CD4-positive, alpha-beta T cell treated with Interleukin-4 for 4 hours (primary cell): ENCODE measurements at places on chromosomes 2 and 18.

GRCh38 chr2:23988371-23988770 lies 21.5 kb upstream of the MFSD2B start:
- DNase-seq, result peak; percentile 25

GRCh38 chr2:224410946-224411561 lies 9.1 kb upstream of the FAM124B start:
- DNase-seq, result no peak

- no peak for DNase-seq
These were observed 35.4 kb downstream of the MRPL35 start for GRCh38 chr2:86234563-86235131.

DNA sequence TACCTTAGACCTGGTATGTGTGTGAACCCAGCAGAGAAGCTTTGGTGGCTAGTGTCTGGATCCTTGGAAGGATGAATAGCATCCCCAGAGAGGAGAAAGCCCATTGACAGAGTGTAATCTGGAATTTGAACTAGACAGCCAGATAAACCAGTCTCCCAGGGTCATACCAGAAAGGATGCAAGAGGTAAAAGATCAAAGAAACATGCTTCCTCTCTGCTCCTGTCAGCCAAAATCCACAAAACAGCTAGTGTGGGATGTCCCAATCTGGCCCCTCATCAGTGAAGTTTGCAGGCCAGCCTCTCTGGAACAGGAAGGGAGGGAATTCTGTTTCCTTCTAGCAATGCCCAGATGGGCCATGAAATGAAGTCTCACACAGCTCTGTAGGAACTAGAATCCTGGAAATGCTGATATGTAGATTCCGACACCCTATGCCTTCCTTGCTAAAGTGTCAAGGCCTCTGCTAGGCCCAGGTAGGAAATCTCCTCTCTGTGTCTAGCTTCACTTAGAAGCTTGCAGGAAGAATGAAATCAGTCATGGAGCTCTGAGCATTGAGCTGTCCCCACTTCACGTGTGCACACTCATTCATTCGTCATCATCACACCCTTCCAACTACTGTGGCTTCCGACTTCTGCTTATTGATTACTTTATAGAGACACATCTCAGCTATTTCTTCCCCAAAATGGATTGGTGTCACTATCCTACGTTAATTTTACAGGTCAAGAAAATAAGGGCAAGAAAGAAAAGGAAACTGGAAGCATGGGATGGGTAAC lies 38.0 kb downstream of the EVA1A start:
- DNase-seq, result no peak

GRCh38 chr18:75227535-75228296 lies 17.1 kb downstream of the TSHZ1 start:
- DNase-seq, result no peak

GRCh38 chr2:206266130-206267125 lies 8.0 kb upstream of the ZDBF2 start:
- DNase-seq, result no peak

DNA sequence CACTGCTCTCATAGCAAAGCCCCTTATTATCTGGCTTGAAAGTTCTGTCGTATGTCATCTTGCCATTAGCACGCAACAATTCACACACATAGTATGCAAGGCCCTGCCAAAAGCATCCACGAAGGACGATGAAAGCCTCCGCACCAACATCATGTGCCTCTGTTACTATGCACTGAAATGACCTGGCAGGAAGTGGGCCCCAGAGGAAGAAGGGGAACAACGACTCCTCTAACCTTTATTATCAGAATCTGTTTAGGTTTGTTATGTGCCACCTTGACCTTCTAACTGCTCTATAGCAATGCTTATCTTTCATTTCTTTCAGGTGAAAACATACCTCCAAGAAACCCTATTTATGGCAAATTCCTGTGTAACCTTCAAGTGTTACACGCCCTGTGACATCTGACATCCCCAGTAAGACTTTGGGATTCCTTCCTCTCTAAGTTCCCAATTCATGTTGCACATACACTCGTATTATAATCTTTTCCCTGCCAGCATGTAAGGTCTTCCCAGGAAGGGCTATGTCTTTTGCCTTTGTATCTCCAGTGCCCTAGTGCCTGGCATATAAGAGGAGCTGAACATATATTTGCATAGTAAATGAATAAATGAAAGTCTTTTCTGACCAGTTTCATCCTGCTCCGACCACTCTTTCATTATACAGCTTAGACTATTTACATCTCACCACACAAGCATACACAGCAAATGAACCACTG lies 7.0 kb upstream of the NDUFV2 start:
- peak; percentile 67 for DNase-seq

DNA sequence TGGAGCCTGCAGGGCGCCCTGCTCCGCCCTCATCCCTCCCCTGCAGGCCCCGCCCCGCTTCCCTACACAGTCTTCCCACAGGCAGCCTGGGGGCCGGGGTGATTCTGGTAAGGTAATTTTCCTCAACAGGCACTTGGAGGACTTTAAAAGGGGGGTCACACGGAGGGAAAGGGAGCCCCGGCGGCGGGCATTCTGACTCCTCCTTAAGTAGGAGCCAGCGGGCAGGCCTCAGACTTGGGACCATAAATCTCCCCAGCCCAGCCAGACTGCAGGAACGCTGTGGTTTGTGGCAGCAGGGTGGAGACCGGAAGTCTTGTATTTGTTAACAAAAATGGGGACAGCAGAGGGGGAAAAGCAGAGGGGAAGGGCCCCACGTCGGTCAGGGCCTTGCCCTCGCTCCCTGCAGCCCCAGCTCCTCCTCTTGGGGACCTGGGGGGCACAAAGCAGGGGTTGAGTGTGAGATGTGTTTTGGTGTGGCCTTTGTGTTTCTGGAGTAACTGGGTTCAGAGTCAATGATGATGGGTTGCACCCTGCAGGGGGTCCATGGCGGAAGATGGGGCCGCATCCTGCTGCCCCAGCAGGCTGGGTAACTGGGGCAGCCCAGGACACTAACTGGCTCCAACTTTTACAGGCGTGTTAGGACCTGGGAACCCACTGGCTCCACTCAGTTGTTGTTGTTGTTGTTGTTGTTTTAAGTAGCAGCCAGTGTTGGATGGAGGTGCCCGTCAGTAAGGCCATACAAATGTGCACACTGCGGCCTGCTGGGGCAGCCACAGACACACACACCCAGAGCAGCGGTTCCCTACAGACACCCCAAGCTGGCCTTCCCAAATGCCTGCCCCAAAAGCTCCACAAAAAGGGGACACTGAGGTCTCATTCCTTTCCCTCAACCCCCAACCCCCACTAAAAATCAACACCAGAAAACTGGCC lies 27.7 kb downstream of the SMAD7 start:
- DNase-seq, result peak; percentile 31

GRCh38 chr18:5309888-5310470 lies 14.5 kb upstream of the ZBTB14 start:
- peak; percentile 58 for DNase-seq

GRCh38 chr2:96336873-96337272 lies 1.3 kb downstream of the NCAPH start:
- no peak for DNase-seq

DNA sequence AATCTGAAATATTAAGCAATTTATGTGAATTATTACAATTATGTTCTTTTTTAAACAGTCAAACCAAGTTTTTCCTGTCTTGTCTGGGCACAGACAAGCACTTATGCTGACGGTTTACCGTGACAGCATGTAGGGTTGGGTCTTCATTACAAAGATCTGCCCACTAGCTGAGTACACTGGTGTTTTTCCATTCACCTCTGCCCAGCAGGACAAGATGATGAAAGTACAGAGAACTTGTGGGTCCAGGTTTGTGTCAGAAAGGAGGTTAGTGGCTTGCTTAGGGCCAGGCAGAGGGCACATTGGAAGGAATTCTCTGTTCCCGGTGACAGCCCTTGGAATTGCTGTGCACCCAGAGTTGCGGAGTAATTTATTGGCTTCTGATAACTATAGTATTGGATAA lies 14.0 kb downstream of the NABP1 start:
- no peak for DNase-seq

DNA sequence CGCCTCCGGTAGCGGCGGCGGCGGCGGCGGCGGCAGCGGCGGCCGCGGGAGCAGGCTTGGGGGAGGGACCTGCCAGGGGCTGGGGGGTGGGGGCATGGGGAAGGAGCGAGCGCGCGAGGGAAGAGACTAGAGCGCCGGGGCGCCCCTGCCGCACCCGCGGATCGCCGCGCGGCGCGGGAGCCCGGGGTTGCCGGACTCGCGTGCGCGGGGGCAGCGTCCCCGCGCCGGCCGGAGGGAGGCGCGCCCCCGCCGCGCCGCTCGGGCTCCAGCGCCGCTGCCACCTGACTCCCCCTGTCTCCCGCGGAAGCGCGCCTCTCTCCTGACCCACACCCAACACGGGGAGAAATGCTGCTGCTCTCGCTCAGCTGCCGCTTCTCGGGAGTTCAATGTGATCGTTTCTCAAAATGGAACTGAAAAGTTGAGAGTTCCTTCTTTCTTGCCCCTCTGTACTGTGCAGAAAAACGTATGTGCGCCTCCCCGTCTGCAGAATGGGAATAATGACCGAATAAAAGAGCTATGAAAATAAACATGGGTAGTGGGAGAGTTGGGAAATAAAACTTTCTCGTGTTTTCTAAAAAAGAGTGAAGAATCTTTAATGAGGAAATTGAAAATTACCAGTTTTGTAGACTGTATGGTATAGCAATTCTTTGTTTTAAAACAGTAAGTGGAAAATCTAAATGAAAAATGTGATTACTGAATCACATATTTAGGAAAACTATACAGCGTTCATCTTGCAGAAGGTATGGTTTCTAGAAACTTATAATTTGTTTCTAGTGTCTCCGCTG lies 455 bp upstream of the TLK1 start:
- peak; percentile 80 for DNase-seq

DNA sequence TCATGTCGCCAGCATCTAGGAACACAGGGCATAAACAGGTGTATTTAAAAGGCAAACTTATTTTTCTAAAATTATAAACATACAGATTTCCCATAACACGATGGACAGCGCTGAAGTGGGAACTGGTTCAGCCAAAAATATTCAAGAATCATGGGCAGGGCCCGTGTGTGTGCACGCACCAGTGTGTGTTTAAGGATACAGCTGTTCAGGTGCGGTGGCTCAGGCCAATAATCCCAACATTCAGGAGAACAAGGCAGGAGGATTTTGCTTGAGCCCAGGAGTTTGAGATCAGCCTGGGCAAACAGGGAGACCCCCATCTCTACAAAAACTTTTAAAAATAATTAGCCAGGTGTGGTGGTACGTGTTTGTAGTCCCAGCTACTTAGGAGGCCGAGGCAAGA lies 288.6 kb upstream of the HDAC4 start:
- no peak for DNase-seq

DNA sequence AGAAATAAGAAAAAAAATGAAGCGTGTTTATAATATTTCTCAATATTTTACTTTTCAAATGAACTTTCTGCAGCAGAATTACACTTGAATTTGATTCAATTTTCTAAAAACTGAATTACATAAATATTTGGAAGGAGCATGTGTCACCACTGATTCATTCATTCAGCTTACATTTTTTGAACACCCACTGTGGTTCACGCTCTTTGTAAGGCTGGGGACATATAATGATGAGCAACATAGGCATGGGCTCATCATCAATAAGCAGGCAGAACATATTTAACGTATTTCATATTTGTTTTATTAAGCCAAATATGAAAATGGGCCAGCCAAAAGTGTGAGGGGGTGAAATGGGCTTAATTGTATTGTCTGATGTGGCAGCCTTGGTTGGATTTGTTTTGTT lies 209.1 kb downstream of the CTNNA2 start:
- no peak for DNase-seq

- DNase-seq, result no peak
These were observed 87.0 kb downstream of the CERS6 start for GRCh38 chr2:168543037-168543436.

GRCh38 chr2:3246406-3246805 lies 131.2 kb downstream of the EIPR1 start:
- DNase-seq, result no peak

DNA sequence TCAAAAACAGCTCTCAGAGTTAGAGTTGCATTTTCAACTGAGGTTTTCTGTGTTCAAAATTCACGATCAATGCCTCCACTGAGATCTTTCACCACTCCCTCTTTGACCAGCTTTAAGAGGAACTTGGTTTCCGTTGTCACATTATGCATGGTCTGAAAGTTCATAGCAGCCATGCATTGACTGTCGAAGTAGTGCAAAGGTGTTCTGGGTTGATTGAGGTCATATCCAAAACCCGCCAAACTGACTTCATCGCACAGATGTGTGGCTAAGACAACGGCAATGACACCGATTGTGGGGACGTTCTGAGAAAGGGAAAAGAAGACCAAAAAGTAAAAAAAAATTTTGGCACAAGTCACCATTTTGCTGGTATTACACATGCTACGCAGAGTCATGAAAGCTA lies 48.7 kb downstream of the ST3GAL5 start:
- DNase-seq, result no peak

- DNase-seq, result no peak
These were observed 170.6 kb downstream of the DNAH6 start for GRCh38 chr2:84686783-84687476.

DNA sequence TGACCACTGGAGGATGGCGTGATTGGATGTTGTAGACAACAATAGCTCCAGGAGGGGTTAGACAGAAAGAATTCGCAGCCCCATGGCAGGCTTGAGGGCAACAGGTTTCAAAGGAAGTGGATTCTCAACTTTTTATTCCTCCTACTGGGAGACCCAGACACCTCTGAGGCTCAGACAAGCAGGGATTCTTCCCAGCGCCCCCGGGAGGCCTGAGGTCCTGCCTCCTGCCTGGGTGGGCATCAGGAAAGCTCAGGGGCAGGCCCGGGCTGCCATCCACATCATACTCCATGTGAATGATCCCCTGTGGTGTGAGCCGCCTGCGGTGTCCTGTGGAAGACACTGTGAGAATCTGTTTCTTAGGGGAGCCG lies 203.5 kb downstream of the CYP26B1 start:
- no peak for DNase-seq

GRCh38 chr2:48283586-48284269 lies 246.2 kb upstream of the STON1 start:
- no peak for DNase-seq

DNA sequence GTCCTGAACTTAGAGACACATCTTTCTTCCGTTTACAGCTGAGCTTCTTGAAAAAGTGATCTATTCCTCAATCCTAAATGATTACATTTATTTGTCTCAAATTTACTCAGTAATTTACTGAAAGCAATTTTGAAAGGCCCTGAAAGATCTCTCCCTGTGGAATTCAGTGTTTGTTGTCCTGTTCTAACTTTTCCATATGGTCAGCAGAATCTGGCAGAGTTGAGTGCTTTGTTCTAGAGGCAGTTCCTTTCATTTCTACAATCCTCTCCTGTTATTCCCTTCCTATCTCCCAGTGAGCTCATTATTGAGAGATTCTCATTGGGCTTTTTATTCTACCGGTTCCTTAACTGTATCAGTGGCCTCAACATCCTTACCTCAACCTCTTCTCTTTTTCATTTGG lies 36.5 kb upstream of the REG3G start:
- DNase-seq, result no peak

DNA sequence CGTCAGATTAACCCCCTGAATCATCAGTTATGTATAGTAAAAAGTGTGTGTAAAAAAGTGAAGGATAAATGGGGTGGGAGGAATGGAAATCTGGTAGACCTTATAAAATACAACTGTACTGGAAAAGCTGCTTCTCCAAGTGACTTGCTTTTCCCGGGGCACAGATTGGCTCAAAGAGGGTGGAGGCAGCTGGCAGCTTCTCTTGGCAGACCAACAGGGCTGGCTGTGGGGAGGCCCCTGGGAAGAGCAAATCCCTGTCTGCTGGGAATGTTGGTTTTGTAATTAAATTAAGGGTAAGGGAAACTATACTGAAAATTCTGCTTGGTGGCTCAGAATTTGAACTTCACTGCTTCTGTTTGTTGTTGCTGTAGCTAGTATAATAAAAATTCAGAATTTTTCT lies 154.2 kb upstream of the DLX2 start:
- DNase-seq, result no peak

GRCh38 chr18:39191931-39192330 lies 1626.3 kb upstream of the CELF4 start:
- no peak for DNase-seq

- DNase-seq, result no peak
These were observed 469.3 kb downstream of the PLCL1 start for GRCh38 chr2:198273660-198274059.
